ENCODE measurements at places on chromosomes 1 and 21. TPM values are rescaled to one million over a fixed set of nuclear protein-coding genes. Genes with fewer than 3 reads are reported as not detected.

TMEM81 gene
- total RNA-seq = 3.4 TPM

OR4F29 gene
- not detected for total RNA-seq

LEFTY2 gene
- total RNA-seq = not detected

UTP25 gene
- 14.8 TPM for total RNA-seq

WNT3A gene
- total RNA-seq = not detected

EPHA10 gene
- 0.19 TPM for total RNA-seq

WNT9A gene
- total RNA-seq = not detected

FAM43B gene
- total RNA-seq = not detected

HP1BP3 gene
- total RNA-seq = 155 TPM

ADGRB2 gene
- total RNA-seq = 0.13 TPM

PIGR gene
- 0.31 TPM for total RNA-seq

PPCS gene
- total RNA-seq = 43.0 TPM

LYPD8 gene
- total RNA-seq = not detected

VWA5B1 gene
- not detected for total RNA-seq

ZMPSTE24 gene
- total RNA-seq = 49.4 TPM

NTRK1 gene
- total RNA-seq = 3.5 TPM

PLEKHG5 gene
- total RNA-seq = 2.1 TPM
